ENCODE measurements at places on chromosomes 7 and 10.

DNA sequence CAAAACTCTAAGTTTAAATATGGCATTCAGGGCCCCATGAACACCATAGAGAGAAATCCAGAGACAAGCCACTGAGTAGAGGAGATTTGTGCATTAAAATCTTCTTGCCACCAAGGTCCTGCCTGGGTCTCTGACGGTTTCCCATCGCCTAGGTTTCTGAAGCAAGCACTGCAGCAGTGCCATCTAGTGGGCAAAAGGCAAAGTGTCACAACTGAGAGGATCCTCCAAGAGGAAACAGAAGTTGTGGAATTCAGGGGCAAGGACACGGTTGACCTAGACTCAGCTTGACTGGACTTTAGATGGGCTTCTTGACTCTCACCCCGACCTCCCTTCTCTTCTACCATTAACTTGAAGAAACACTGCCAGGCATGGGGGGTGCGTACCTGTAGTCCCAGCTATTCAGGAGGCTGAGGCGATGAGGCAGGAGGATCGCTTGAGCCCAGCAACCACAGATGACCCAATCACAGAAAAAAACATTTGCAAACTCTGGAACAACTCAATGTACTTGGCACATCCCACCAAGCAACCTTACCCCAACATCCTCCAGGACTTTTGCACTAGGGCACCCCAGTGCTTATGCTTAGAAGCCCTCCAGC, 604.1 kb downstream of the GALNT17 start:
- DNase-seq: no peak

- DNase-seq: no peak
Measured at GRCh38 chr7:13724191-13724976, 265.1 kb downstream of the ETV1 start.

GRCh38 chr7:128830231-128831177, at the start of gene FLNC:
FLNC (plus strand) TSS chr7:128830406; CDS start chr7:128830638, 232 bp downstream.
- DNase-seq: peak; percentile 35

- no peak for DNase-seq
Measured at GRCh38 chr10:30063099-30063498, 3.7 kb upstream of the JCAD start.

DNA sequence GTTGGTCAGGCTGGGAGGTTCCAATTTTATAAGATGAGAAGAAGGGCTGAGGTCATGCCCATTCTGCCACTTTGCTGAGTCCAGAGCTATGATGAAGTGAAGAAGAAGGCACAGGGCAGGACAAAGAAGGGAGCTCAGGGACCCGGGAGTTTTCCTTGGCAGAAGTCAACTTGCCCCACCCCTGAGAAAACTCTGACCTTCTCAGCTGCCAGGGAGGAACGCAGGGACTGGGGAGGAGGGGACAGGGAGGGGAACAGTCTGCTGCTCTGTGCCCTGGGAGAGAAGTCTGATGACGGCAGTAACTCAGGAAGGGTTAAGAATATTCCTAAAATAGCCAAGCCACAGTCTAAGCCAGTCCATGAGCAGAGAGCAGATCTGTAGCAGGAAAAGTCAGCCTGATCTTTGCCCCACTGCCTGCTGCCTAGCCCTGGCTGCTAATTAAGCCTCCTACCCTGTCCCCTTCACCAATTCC, 11.7 kb downstream of the ADIRF start:
- DNase-seq: no peak

DNA sequence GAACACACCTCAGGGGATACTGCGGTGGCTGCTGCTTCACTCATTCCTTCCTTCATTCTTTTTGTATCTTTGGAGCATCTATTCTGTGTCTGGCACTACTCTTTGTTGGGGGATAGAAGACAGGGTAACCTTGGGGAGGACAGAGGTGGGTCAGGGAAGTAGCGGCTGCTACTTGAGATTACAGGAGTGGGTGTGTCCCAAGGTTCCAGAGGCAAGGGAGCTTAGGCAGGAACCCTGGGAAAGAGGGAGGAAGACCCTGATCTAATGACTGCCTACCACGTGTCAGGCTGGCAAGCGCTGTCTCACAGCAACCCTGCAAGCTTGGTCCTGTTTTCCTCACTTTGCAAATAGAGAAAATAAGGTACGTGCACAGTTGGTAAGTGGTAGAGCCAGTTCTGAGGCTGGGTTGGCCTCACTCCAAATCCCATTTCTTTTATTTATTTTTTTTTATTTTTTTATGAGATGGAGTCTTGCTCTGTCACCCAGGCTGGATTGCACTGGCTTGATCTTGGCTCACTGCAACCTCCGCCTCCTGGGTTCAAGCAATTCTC, 985.9 kb upstream of the ZNF722 start:
- no peak for DNase-seq

Data from CD4-positive, alpha-beta T cell treated with Interleukin-15 for 1 hour (primary cell).